Trophoblast cell (in vitro differentiated cells and primary cell): ENCODE measurements at places on chromosomes 1 and 21.
A peak's percentile ranks its signal among the peaks of the same experiment; 100 is the strongest.

GRCh38 chr1:7422081-7422480 is 349.0 kb upstream of the VAMP3 start:
- no peak for DNase-seq

DNA sequence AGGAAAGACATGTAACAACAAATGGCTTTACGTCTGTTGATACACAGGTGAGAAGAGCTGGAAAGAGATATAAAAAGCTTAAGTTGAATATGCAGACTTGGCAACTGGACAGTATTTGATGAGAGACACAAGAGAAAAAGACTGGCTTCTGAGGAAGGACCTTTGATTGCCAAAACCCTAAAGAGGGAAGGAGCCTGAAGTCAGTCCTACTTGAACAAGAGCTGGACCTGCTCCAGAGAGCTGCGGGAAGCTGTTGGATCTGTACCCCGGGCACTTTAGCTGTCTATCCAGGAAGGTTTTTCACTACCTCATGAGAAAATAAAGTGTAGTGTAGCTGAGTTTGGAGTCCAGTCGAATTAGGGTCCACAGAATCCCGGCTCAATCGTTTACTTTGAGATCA is 25.3 kb upstream of the LRRC8B start:
- no peak for DNase-seq

DNA sequence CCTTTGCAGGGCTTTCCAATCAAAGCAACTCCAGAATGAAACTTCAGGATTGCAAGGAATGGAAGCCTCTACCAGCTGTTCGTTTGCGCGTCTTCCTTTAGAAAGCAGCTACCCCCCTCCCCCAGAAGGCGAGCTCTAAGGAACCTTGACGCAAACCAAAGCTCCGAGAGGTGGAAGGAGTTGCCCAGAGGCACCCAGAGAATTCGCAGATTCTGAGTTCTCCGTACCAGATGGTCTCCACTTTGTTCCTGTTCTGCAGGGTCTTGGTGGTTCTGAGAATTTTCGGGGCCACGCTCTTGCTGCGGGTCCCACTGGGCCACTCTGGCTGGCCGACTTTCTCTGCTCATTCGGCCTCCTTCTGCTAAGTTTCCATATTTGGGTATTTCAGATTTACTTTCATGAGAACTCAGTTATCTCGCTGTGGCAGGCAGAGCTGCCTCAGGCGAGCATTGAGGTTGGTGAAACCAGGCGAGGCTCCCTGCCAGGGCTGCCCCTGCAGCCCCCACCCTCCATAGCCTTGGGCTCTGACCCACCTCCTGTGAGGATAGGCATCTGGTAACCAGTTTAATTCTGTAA is 801 bp downstream of the TRAF5 start:
- peak; percentile 64 for DNase-seq

DNA sequence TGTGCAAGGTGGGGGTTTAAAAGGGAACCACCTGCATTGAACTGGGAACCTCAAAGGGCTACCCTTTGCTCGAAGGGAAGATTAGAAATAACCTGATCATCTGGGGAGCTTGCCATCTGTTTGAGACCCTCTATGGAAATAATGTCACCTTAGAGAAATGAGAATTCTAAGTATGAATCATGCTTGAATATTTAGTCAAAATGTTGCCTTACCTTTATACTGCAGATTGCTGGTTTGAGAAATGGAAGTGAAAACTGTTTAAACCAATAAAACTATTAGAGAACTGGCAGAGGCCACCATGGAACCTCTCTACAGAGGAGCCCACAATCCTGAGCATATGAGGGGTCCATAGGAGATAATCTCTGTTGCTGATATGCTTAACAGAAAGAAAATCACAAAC is 131.2 kb upstream of the FAM78B start:
- no peak for DNase-seq
